ENCODE measurements at places on chromosomes 16 and 17.

DNA sequence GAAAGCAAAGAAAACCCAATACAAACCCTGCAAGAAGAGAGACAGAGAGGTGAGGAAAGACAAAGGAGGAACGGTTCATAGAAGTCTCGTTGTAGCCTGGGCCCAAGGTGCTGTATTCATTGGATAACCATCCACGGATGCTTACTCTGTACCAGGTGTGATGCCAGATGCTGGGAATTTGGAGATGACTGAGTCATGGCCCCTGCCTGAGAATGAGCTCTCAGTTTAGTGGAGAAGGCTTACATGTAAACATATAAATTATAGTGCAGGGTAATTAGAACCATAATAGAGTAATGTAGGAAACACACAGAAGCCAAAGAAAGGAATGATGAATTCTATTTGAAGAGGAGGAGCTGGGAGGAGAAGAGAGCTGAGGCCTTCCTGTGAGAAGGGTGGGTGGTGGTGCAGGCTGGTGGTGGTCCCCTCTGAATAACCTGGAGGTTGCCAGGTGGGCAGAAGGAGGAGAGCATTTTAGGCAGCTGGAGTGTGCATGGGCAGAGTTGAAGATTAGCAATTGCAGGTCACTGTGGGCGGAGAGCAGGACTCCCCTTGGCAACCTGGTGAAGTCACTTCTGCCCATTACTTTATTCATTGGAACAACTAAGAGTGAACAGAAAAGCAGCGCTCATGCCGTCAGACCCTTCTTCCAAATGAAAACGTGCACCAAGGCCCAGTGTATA, 7.7 kb upstream of the ZG16 start:
- DNase-seq: no peak

DNA sequence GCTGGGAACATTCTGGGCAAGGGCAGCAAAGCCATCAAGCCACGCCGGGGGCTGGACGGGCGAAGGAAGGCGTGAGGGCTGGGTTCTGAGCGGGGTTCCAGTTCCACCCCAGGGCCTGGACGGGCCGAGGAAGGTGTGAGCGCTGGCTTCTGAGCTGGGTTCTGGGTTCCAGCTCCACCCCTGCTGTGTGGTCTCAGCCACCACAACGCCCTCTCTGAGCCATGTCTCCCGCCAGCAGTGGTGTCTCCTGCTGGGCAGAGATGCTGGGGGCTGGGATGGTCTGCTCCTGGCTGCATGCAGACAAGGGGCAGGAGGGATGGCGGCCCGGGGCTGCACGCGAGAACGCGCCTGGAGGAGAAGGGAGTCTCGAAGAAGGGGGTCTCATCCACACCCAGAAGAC, 3.9 kb upstream of the CPNE7 start:
- DNase-seq: no peak

- no peak for DNase-seq
Measured at GRCh38 chr17:67018471-67019434, 25.6 kb upstream of the CACNG1 start.

DNA sequence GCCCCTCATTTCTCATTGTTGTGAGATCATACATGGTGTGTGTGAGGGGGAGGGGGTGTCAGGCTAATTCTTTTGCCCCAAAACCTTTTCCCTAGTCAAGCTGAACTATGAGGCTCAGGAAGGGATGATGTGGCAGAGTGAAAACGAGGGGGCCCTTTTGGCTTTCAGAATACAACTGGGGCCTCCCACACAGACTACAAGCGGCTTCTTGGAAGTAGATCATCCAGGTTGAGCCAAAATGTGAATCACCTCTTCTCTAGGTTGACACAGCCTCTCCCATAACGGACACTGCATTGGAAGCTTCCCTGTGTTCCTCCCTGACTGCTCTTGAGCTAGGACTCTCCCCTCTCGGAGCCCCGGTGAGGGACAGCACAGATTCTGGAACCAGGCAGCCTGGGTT, 2.3 kb upstream of the ALKBH5 start:
- no peak for DNase-seq

DNA sequence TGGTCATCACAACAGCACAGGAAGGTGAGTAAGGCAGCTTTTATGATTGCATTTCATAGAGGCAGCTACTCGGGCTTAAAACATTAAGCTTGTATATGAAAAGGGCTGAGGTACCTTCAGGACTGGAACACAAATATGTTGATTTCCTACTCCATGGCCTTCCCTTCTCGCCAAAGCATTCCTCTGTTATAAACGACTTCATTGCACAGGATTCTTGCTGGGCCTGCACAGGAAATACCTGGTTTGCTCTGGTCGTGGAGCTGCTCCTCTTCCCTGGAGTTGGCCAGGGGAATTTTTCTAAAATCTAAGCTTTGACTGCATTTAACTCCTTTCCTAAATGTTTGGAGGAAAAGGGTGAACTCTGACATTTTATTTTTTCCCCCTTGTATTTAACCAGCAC, 49.0 kb downstream of the CHD9 start:
- DNase-seq: no peak

DNA sequence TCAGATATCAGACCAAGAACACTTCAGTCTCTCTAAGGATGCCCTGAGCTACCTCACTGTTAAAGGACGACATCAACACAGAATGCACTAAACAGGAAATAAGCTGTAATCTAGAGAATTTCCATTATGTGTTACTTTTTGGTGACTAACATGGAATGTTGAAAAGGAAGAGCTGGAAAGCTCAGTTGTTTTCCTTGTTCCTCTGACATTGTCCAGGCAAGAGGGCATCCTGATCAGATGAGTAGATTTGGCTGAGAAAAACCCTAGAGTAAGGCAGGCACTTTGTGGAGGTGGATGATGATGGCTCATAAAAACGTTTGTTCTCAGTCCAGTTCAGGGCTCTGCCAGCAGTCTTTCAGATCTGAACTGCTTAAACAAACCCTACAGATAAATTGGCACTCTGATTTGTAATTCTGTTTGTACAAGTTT, 34.0 kb downstream of the DGKE start:
- no peak for DNase-seq

DNA sequence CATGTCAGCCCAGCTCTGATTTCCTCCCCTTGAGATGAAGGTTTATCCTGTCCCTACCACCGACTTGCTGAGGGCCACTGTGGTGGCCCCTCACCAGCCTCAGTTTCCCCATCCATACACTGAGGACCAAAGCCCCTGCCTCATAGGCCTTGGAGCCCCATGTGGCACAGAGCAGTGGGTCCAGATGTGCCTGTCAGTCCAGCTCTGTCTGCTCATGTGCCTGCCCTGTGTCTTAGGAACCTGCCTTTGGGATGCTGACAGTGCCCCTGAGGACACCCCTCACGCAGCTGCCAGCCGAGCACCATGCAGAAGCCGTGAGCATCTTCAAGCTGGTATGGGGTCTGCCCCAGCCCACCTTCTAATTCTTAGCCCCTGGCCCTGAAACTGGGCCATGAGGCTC, 35.7 kb downstream of the MYO15A start:
- no peak for DNase-seq

GRCh38 chr17:65902155-65902554, 289.8 kb downstream of the CEP112 start:
- no peak for DNase-seq

DNA sequence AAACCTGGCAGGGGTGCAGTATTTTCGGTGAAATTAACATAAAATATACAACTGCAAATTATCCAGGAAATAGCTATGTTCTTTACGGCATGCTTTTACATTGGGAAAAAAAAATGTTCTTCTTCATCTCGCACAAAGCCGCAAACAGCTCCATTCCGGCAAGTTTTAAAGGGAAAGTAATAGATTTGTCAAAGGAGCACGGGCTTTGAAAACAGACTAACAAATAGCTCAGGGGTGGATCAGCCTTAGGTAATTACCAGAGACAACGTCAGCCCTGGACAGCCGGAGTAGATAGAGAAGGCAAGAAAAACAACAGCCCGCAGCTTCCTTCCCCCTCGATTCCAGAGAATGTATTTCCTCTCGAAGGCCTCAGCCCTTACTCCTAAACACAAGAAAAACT, 222.5 kb downstream of the C16orf78 start:
- DNase-seq: peak; percentile 19

GRCh38 chr17:44067545-44067940, 1.1 kb upstream of the LSM12 start:
- no peak for DNase-seq

- DNase-seq: peak; percentile 74
Measured at GRCh38 chr16:15682105-15682570, 32.1 kb downstream of the NDE1 start.

GRCh38 chr17:13939222-13939621, 130.1 kb upstream of the COX10 start:
- no peak for DNase-seq

- no peak for DNase-seq
Measured at GRCh38 chr17:29331075-29331707, 37.2 kb upstream of the NUFIP2 start.

DNA sequence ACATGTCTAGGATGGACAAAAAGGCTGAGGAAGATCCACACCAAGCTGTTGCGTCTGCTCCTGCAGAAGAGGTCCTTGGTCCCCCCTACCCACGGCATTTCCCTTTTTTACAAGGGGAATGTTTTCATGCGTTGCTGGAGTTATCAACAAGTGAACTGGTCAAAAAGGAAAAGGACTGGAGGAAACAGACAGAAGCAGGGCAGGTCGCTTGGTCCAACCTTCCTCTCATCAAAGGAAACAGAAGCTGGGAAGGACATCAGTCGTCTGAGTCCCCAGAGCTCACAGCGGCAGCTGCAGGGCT, 26.1 kb downstream of the PIEZO1 start:
- DNase-seq: no peak

DNA sequence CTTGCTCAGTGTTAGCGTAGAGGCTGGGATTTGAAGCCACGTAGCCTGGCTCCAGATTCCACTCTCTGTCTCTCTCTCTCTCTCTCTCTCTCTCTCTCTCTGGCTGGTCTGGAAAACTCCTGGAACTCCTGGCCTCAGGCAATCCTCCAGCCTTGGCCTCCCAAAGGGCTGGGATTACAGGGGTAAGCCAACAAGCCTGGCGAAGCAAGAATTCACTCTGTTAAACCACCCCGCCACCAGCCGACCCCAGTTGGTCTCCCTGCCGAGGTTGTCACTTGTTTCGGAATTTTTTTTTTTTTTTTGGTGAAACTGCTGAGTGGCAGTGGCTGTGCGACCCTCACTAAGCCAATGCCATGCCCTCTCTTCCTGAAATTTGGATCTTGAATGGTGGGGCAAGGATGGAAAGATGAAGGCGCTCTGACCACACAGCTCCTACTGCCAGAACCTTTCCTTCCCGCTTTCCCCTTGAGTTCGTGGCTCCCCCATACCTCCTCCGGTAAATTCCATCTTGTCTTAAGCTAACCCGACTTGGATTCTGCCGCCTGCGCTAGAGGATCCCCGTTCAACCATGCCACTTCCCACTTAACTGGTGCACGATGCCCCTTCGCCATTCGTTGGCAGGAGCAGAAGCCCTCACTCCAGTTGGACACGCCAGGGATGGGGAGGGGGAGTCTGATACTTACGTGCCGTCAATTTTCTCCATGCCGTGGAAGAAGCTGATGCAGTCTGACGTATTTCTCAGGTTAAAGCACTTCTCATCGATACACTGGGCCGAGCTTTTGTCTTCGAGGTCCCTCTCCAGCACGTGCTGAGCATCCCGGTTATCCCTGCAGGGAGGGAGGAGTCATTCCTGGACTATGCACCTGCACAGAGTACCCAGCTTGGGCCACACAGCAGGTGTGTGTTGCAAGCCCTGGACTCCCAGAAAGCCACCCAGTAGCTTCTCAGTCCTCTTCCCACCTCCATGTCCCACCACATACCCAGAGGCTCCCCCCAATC, 13.1 kb downstream of the TEKT5 start:
- no peak for DNase-seq

- no peak for DNase-seq
Measured at GRCh38 chr17:30524847-30525246, 47.6 kb downstream of the GOSR1 start.

DNA sequence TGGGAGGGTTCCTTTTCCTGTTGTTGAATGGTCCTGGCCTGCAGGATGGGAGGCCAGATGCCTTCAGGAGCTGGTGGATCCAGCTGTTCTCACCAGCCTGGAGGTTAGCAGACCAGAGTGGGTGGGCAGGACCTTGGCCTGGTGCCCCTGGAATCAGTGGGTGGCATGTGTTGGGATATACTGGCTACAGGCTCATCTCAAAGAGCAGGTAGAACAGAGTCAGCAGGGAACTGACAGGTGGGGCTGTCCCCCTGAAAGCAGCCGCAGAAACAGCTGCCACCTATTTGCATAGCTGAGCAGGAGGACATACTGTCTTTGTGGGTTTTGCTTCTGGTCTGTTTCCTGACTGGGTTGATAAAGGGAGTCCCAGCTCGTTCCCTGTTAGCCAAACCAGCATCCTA, 144.1 kb downstream of the RAB11FIP4 start:
- DNase-seq: no peak

DNA sequence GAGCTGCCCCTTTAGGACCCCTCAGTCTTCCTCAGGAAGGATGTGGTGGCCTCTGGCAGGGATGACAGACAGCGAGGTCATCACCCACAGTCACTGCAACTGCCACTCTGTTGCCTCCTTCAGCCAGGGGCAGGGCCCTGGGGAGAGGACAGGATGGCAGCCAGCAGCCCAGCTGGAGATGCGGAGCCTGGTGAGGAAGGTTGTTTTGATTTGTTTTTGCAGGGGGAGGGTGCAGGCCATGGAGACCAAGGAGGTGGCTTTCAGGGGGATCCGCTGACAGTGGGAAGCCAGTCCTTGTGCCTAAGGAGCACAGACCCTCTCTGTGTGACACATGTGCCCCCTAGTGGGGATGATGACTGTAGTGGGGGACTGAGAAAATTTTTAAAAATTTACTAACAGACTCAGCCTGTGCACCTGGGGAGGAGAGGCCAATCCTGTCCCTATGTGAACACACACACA, 7.4 kb downstream of the PRCD start:
- DNase-seq: peak; percentile 54

DNA sequence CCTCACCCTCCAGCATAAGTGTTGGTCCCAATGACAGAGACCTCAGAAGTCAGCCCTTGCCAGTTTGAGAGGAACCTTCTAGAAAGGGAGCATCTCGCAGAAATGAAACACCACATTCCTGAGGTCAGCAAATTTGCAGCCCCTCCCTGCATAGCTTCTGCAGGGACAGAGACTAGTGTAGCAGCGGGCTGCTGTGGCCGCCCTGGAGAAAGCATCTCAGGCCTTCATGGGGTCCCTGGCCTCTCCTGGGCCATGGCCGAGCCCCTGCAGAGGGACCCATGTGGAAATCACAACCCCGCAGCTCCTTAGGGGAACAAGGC, 11.4 kb downstream of the HS3ST6 start:
- DNase-seq: no peak

GRCh38 chr17:10127819-10128425, 70.5 kb downstream of the GAS7 start:
- DNase-seq: peak; percentile 78

DNA sequence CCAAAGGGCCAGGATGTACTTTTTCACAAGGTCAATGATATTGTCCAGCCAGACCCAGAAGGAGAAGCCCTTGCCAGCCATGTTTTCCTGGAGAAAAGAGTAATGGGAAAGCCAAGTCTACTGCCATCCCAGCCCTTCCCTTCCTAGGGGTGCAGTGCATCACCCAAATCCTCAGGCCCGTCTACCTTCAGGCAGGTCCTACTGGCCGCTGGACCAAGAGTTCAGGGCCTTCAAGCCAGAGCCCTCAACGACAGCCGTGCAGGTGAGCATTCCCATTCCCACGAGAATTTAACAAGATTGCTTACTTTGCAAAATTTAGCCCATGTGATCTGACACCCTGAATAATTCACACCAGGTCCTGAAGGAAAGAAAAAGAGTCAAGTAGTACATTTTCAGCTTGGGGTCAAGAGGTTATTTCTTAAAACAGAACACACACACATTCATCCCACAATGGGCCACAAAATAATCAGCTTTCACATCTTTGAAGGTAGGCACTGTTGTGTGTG, 35.0 kb downstream of the STAT5A start:
- no peak for DNase-seq

Measured in stromal cell of bone marrow (primary cell).